ENCODE measurements at places on chromosomes 4 and X.

DNA sequence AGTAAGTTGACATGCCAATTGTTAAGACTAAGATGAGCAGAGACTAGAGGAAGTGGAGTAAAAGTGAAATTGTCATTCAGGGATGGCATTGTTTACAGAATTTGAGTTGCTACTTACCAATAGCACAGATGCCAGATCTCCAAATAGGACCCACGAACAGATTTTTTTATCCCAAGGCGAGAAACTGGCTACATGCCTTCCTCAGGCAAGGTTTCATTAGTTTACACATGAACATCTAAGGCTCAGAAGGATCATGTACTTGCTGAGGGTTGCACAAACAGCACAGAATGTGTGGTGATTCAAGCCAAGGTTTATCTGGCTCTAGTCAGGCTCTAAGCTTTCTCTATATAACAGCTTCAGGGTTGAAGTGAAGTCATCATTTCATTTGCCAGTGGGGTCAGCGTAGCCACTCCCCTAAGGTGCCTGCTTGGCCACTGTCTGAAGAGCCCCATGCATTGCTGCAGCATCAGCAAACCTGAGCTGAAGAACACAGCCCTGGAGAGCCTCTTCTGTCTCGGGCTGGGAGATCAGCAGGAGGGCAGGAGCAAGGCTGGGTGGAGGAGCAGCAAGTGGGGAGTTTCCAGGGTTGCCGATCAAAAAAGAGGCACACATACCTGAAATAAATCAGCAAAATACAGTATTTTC, 193.0 kb upstream of the LCORL start:
- no peak for DNase-seq

GRCh38 chr4:19809989-19810388, 441.7 kb upstream of the SLIT2 start:
- DNase-seq: no peak

- DNase-seq: no peak
Observed at GRCh38 chrX:47590984-47591383, 8.7 kb downstream of the TIMP1 start.

- no peak for DNase-seq
Observed at GRCh38 chr4:164892018-164892417, 15.0 kb downstream of the APELA start.

DNA sequence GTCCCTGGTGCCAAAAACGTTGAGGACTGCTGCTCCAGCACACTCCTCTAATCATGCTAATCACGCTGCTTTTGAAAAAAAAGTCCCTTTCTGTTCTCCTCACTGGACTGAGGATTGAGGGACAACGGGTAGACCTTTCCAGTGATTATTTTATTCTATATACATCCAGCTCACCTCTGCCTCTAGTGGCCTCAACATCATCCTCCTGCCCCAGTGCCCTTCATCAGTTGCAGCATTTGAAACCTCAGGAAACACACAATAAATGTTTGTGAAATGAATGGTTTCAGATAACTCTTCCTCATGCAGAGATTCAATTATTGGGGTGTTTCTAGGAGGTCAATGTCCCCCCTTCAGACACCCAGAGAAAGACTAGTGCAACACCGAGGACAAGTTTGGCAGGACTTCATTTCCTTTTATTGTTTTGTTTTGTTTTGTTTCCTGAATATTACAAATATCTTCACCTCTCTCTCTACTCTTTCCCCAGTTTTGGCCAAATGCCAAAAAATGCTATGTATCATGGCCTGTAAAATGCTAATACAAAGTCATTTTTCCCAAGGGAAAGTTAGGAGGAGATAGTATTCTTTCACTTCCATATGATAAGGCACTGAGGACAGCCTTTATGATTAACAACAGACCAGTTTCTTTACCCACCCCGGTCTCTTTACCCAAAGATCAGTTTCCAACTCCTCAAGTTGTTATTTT, 460.1 kb upstream of the SLIT2 start:
- DNase-seq: no peak

DNA sequence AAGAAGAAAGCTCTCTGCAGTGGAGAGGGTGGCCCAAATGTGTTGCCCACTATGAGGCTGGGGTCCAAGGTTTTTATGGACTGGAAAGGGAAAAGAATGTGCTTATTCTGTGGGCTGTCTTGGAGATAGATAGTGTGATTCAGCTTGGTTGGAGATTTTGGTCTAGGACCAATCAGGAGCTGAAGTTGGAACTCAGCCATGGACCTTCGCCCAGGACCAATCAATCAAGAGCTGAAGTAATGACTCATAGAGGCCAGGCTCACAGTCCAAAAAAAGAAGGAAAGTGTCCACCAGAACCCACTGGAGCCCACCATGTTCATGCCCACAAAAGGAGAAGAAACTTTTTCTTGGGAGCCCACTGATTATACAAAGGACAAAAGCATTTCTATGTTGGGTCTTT, 369.5 kb downstream of the UBE2NL start:
- DNase-seq: no peak

- no peak for DNase-seq
Observed at GRCh38 chr4:120544838-120545237, 377.7 kb downstream of the PRDM5 start.

- DNase-seq: peak; percentile 39
Observed at GRCh38 chrX:74613370-74614092, 893 bp downstream of the RLIM start.
